Retinal pigment epithelial cell (primary cell): ENCODE measurements at places on chromosomes 3 and 15.

- no peak for DNase-seq
Measured at GRCh38 chr15:67341539-67341938, 87.0 kb downstream of the IQCH start.

- no peak for DNase-seq
Measured at GRCh38 chr3:47464588-47464987, 11.2 kb downstream of the SCAP start.

DNA sequence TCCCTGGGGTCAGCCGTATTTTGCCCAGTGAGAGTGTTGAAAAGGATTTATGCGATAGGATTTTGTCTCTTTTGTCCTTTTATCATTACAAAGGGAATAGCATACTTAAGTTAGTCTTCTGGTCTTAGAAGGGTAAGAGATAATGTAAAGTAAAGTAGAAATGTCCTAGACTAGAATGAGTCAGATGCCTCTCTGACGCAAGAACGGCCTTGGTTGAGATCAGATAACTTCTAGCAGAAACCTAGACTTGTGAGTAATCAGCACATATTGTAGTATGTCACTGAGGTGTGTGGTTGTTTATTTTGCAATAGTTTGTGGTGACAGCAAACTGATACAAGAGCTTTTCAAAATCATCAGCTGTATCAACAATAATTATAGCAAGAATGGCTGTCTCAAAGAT is 866.1 kb downstream of the NSUN3 start:
- peak; percentile 24 for DNase-seq

DNA sequence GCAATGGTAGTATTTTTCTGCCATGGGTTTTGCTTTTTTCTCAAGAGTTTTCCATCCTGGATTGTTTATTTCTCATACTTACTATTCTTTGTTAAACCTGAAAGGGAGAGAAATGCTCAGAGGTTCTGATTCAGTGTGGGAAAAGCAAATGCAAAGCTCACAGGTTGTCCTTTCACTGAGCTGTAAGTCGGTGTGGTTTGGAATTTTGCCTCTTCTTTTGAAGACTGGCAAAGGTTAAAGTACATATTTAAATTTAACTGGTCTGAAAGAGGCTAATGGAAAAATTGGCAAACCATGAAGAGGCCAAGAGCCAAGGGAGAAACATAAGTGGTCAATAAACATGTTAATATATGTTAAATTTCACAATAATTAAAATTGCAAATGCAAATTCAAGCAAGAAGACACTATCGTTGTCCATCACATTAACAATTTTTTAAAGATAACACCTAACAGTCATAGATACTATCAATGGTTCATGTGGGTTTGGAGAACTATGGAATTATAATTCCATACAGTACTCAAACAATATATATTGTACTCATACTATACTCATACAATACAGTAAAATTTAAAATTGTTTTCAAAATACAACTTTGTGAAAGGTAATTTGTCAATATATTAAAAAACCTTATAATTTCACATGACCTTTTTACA is 246.8 kb upstream of the STT3B start:
- no peak for DNase-seq

GRCh38 chr3:100630664-100631063 is 21.3 kb downstream of the ADGRG7 start:
- no peak for DNase-seq

DNA sequence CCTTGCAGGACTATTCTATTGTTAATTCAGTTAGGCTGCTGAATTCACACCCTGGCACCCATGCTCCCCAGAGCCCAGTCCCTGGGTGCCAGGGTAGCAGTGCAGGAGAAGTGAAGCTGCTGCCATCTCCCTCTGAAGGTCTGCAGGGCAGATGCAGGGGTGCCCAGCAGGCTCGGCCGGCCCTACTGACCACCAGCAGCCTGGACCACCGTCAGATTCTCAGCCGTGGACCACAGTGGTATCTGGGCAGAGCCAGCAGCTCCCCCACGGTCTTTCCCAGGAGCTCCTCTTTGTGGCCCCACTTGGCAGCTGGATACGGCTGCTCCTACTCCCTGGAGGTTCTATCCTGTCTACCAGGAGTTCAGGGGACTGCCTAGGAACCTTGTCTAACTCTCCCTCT is 46.8 kb downstream of the ALDH1L1 start:
- no peak for DNase-seq

DNA sequence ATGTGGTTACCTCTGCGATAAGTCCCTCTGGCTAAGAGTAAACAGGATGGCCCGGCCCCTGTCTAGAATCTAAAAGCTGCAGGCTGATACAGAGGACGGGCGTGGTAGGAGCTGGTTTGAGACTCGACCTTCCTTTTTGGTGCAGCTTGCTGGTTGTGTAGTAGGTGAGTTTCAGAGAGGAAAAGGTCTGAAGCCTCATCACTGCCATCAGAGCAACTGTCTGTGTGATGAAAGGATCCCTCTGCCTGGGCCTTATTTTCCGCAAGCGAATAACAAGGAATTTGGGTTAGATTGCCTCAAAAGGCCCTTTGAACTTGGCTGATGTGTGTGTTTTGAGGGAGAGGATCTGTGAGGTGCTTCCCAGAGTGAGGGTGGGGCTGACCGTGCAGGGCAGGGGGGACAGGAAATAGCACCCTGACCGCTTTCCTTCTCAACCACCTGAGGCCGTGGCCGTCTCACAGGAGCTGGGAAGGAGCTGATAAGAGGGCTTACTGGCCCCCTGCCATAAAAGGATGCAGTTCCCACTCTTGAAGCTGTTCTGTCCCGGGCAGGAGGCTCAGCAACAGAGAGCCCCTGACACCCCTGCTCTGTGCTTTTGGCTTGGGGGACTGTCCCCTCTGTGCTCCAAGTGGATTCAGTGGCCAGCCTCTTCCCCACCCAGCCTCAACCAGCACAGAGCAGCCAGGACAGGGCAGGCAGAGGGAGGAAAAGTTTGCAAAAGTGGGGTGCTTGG is 45.6 kb upstream of the TFRC start:
- DNase-seq: no peak
